Heart left ventricle (tissue), 16 donors: ENCODE measurements at places on chromosomes 4 and X. TPM values are rescaled to one million over a fixed set of nuclear protein-coding genes. Genes with fewer than 3 reads are reported as not detected.
A peak's percentile ranks its signal among the peaks of the same experiment; 100 is the strongest.

DNA sequence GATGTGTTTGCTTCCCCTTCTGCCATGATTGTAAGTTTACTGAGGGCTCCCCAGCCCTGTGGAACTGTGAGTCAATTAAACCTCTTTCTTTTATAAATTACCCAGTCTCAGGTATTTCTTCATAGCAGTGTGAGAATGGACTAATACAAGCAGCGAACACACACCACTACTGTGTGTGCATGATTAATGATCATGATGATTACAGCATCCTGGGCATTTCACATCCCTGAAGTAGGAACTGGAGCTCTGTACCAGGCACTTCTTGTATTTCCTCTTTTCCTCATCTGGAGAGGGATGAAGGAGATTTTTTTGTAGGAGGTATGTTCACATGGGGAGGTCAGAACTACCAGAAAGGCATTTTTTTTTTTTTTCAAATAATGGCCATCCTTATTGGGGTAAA lies 60.8 kb downstream of the PPM1K start:
- no peaks in the 10 kb centered on the region for H3K4me1 ChIP-seq
- H3K27me3 ChIP-seq = no peaks in the 10 kb centered on the region
- no peak overlapping the region for H3K4me3 ChIP-seq
- DNase-seq = no peak
- no peak overlapping the region for H3K27ac ChIP-seq

- no peak for DNase-seq
- no peaks in the 10 kb centered on the region for H3K4me1 ChIP-seq
- no peak overlapping the region for H3K27ac ChIP-seq
- H3K36me3 ChIP-seq = no peaks in the 10 kb centered on the region
Measured at GRCh38 chr4:10671366-10671765, 13.2 kb downstream of the CLNK start.

DNA sequence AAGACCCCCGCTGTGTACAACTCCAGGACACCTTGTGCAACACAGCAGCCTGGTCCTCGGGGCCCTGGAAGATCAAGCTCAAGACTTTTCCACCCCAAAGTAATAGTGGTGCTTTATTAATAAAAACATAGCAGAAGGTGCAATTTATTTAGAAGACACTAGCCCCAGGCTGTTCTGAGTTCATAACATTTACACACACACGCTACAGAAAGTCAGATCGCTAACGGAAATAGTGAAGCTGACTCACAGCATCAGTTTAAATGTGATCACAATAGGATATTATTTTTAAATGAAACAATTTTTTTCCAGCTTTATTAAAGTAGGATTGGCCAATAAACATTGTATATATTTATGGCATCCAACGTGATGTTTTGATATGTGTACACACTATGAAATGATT lies 141.0 kb downstream of the STK32B start:
- no peak overlapping the region for H3K27ac ChIP-seq
- no peaks in the 10 kb centered on the region for H3K4me1 ChIP-seq
- H3K4me3 ChIP-seq = no peak overlapping the region
- no peaks in the 10 kb centered on the region for H3K27me3 ChIP-seq

DNA sequence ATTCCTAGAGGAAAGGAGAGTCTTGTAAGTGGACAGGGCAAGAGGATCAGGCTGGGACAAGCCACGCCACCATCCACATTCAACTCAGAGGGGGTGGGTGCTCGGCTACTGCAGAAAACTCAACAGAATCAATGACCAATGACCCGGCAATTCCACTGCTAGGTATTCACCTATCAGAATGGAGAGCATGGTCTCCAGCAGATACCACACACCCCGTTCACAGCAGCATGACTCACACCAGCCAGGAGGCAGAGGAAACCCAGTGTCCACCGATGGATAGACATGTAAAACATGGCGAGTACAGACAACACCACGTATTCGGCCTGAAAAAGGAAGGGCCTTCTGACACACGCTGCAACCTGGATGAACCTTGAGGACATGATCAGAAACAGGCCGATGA lies 175.9 kb downstream of the AFAP1 start:
- no peak overlapping the region for H3K4me3 ChIP-seq
- no peaks in the 10 kb centered on the region for H3K27me3 ChIP-seq
- no peak overlapping the region for H3K27ac ChIP-seq
- no peak for DNase-seq
- H3K4me1 ChIP-seq = peaks cover 7% of the 10 kb centered on the region

GRCh38 chr4:107148904-107149303 lies 112.8 kb upstream of the DKK2 start:
- H3K4me1 ChIP-seq = no peaks in the 10 kb centered on the region
- no peak overlapping the region for H3K4me3 ChIP-seq

GRCh38 chrX:120794525-120794975 lies 81.1 kb downstream of the CT47B1 start:
- no peaks in the 10 kb centered on the region for H3K36me3 ChIP-seq
- DNase-seq = no peak
- H3K27ac ChIP-seq = peak overlapping the region; percentile 13
- H3K27me3 ChIP-seq = no peaks in the 10 kb centered on the region

GRCh38 chr4:1418494-1419285 lies 12.4 kb upstream of the NKX1-1 start:
- H3K27me3 ChIP-seq = peaks cover 23% of the 10 kb centered on the region
- H3K36me3 ChIP-seq = no peaks in the 10 kb centered on the region
- DNase-seq = no peak
- no peak overlapping the region for H3K27ac ChIP-seq

- no peak for DNase-seq
- H3K36me3 ChIP-seq = no peaks in the 10 kb centered on the region
- no peak overlapping the region for H3K4me3 ChIP-seq
- H3K4me1 ChIP-seq = no peaks in the 10 kb centered on the region
- H3K27me3 ChIP-seq = no peaks in the 10 kb centered on the region
- H3K27ac ChIP-seq = no peak overlapping the region
Measured at GRCh38 chrX:32893751-32894150, 317.6 kb downstream of the DMD start.

GRCh38 chr4:38514465-38515146 lies 149.4 kb upstream of the KLF3 start:
- H3K27me3 ChIP-seq = no peaks in the 10 kb centered on the region
- no peak overlapping the region for H3K4me3 ChIP-seq

- H3K27me3 ChIP-seq = no peaks in the 10 kb centered on the region
- DNase-seq = no peak
- no peaks in the 10 kb centered on the region for H3K4me1 ChIP-seq
Measured at GRCh38 chrX:123847056-123847455, 12.8 kb upstream of the XIAP start.

DNA sequence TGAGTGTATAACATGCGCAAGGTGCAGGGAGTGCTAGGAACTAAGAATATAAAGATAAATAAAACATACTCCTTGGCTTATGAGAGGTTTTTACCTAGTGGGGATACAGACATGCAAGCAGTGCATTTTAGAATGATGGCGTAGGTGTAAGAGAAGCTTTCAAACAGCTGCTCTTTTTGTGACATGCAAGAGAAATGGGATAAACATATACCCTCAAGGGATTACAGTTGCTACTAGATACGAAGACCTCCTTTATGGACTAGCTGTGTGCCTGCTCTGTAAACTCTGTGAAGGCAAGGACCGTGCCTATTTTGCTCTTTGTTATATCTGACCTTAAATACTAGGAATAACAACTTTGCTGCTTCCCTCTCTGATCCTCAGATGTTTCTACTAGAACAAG lies 39.0 kb upstream of the SLITRK4 start:
- no peak overlapping the region for H3K4me3 ChIP-seq
- H3K27me3 ChIP-seq = no peaks in the 10 kb centered on the region
- H3K27ac ChIP-seq = no peak overlapping the region
- no peak for DNase-seq

DNA sequence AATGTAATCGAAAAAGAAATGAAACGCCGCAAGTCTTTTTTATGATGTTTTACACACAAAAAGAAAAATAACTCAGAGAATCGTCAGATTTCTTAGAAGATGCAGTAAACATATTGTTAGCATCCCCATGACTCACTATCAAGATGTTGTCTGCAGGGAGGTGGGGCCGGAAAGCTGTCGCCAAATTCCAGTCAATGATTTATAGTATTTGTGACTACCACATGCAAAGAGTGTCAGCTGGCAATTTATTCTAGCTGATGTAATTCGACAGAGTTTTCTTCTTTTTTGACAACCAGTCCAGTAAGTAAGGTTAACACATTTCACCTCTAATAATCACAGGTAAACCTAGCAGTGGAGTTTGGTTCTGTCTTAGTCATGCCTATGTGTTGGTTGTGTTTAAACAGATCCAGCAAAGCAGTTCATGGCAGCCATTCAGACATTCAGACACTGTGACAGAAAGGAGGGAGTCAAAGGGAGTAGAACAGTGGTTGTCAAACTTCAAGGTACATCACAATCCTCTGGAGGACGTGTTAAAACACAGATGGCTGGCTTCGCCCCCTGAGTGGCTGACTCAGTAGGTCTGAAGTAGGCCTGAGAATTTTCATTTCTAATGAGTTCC lies 19.8 kb upstream of the PPP1R2C start:
- no peaks in the 10 kb centered on the region for H3K4me1 ChIP-seq
- H3K27ac ChIP-seq = no peak overlapping the region
- DNase-seq = no peak
- H3K36me3 ChIP-seq = no peaks in the 10 kb centered on the region
- H3K27me3 ChIP-seq = no peaks in the 10 kb centered on the region

DNA sequence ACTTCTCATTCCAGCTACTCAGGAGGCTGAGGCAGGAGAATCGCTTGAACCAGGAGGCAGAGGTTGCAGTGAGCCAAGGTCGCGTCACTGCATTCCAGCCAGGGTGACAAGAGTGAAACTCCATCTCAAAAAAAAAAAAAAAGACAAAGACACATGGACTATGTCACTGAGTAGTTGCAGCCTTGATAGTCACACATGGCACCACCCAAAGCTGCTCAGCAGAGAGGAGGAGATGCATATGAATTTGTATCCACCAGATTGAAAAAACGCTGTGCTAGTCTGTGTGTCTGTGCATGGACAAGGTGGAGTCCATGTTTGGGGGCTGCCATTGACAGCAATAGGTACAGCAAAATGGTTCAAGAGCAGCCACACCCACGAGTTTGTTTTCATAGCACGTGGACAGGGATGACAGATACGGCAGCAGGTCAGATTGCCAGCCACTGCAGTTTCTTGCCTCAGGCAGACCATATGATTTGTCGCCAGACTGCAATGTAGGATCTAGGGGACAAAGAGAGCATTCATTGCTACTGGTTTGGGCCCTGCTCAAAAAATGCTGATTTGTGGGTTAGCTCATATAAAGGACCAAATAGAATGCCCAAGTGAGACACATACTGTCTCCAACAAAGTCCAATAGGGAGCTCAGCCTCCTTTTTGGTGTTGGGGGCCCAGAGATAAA lies 89.9 kb downstream of the CEP135 start:
- no peaks in the 10 kb centered on the region for H3K36me3 ChIP-seq
- H3K27me3 ChIP-seq = no peaks in the 10 kb centered on the region
- no peak overlapping the region for H3K27ac ChIP-seq
- H3K4me3 ChIP-seq = no peak overlapping the region
- no peaks in the 10 kb centered on the region for H3K4me1 ChIP-seq

DNA sequence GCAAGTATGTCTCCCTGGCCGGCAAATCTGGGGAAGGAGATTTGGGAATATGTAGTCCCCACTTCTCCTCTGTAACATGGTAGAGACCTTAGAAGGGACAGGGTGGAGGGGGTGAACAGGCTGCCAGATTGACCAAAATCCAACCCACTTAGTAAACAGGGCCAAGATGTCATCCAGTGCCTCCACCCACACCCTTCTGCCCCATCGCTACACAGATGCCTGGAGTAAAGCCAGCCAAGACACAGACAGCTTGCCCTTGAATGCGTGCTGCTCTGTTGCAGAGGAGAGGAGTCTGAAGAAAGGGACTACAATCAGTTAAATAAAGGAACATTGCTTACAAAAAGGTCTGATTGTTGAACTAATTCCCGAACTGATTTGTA lies 160.1 kb upstream of the LDB2 start:
- H3K4me3 ChIP-seq = no peak overlapping the region
- H3K27ac ChIP-seq = no peak overlapping the region
- no peaks in the 10 kb centered on the region for H3K27me3 ChIP-seq
- no peaks in the 10 kb centered on the region for H3K4me1 ChIP-seq
- H3K36me3 ChIP-seq = no peaks in the 10 kb centered on the region
- no peak for DNase-seq

DNA sequence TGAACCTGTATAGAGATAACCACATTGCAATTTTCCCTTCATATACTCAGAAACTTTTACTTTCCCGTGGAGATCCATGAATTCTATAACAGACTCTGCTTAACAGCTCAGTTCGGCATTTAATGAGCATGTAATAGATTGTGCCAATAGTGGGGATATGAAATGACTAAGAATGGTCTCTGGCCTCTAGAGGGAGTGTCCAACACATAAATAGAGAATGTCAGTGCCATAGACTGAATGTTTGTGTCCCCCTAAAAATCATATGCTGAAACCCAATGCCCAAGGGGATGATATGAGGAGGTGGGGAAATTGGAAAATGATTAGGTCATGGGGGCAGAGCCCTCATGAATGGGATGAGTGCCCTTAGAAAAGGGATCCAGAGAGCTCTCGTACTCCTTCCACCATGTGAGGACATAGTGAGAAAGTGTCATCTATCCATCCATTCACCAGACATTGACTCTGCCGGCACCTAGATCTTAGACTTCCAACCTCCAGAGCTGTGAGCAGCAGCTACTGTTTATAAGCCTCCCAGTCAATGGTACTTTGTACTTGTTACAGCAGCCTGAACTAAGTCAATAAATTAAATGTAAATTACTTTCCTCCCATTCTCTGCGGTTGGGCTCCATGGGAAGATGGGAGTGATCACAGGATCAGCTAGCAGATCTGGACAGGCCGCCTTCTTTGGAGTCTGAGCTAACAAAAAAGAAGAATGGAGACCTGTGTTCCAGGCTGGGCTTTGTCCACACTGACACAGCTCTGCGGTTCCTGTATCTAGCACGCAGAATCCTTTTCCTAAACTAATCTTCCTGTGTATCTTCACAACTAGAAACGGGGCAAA lies 28.1 kb upstream of the HPSE start:
- H3K27me3 ChIP-seq = no peaks in the 10 kb centered on the region
- H3K36me3 ChIP-seq = no peaks in the 10 kb centered on the region
- no peak overlapping the region for H3K4me3 ChIP-seq
- no peak for DNase-seq
- no peak overlapping the region for H3K27ac ChIP-seq
- no peaks in the 10 kb centered on the region for H3K4me1 ChIP-seq

DNA sequence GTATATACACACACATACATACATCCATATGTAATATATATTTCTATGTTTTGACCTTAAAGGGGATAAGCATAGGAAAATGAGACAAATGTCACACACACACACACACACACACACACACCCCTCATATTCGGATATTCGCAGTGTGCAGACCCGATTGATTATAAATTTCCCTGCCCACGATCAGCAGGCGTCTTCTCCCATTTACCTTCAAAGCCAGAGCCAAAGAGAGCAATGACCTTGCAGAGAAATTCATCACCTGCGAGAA lies 488 bp downstream of the GPRIN3 start:
- peak overlapping the region; percentile 86 for H3K4me3 ChIP-seq
- H3K27ac ChIP-seq = peak overlapping the region; percentile 71
- no peaks in the 10 kb centered on the region for H3K36me3 ChIP-seq
- H3K4me1 ChIP-seq = no peaks in the 10 kb centered on the region
- H3K27me3 ChIP-seq = no peaks in the 10 kb centered on the region
- DNase-seq = no peak

- H3K36me3 ChIP-seq = no peaks in the 10 kb centered on the region
- peak overlapping the region; percentile 86 for H3K4me3 ChIP-seq
- H3K4me1 ChIP-seq = peaks cover 58% of the 10 kb centered on the region
- no peak for DNase-seq
- H3K27ac ChIP-seq = peak overlapping the region; percentile 99
Measured at GRCh38 chr4:15653420-15653819, 1.7 kb downstream of the FBXL5 start.

COL25A1 gene
- 0.99 TPM for total RNA-seq

IL2 gene
- not detected for total RNA-seq

LNX1 gene
- total RNA-seq = 7.1 TPM

CHST7 gene
- total RNA-seq = 15.0 TPM

RBPJ gene
- total RNA-seq = 29.7 TPM

BTK gene
- total RNA-seq = 0.31 TPM
